ENCODE measurements at places on chromosomes 6 and 20.
A peak's percentile ranks its signal among the peaks of the same experiment; 100 is the strongest.

DNA sequence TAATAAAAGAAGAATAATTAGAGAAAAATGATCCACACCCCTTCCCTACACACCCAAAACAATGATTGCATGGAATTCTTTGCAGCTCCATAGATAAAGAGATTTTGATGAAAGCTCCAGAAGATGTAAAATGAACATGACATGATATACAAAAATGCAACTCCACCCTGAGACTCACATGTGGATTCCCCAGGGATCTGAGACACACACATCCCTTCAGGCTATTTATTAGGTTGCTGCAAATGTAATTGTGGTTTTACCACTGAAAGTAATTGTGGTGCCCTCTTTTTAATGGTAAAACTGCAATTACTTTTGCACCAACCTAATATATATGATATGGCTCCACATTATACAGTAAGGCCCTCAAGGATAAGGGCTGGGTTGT, 40.4 kb upstream of the TBC1D7 start:
- no peak for DNase-seq

- DNase-seq, result no peak
Measured at GRCh38 chr20:51067792-51068191, 44.9 kb upstream of the KCNG1 start.

DNA sequence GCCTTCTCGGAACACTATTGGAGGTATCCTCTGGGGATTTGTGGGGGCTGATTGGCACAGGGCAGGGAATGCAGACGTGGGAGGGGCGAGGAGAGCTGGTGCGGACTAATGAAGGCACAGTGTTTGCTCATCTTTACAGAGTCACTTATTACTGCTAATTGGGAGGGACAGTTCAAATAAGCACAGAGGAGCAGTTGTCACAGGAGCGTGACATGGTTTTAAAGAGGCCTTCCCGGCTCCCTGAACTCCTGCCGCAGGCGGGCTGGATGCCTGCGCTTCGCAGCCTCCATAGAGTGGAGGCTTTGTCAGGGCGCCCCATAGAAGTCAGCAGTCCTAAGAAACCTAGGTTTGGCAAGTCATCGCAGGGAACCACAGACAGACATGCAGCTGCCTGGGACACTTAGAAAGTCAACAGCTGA, 149.6 kb downstream of the LINC00237 start:
- DNase-seq, result peak; percentile 70

- DNase-seq, result no peak
Measured at GRCh38 chr20:16661756-16662155, 68.1 kb upstream of the SNRPB2 start.

- DNase-seq, result no peak
Measured at GRCh38 chr20:37200926-37201826, 21.8 kb upstream of the MROH8 start.

- DNase-seq, result no peak
Measured at GRCh38 chr20:63979229-63979556, 249 bp downstream of the SAMD10 start.

GRCh38 chr6:45741437-45742171, 274.1 kb downstream of the CLIC5 start:
- DNase-seq, result no peak

- DNase-seq, result peak; percentile 34
Measured at GRCh38 chr6:20875369-20875963, 341.2 kb downstream of the CDKAL1 start.

GRCh38 chr6:103826209-103826608, 1033.5 kb downstream of the HACE1 start:
- no peak for DNase-seq

- no peak for DNase-seq
Measured at GRCh38 chr6:51908243-51908642, 179.2 kb downstream of the PKHD1 start.

DNA sequence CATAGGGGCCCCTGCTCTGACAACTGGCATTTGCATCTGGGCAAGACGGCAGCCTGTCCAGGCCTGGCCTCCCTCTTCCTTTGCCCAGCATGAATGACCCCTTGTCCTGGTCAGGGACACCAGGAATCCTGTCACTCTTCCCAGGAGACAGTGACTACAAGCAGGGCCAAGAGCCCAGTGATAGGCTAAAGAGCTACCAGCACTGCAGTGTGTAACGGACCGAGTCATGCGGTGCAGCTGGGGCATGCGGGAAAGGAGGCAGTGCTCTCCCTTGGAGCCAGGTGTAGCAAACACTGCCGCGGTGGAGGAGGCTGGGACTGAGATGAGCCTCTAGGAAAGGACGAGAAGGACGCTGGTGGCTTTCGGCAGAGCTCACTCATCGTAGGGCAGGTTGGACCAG, 38.7 kb upstream of the DSP start:
- DNase-seq, result no peak

- DNase-seq, result no peak
Measured at GRCh38 chr20:22746957-22747356, 162.6 kb upstream of the FOXA2 start.

- no peak for DNase-seq
Measured at GRCh38 chr6:112931832-112932231, 584.7 kb downstream of the RFPL4B start.

GRCh38 chr6:118253741-118254140, 294.4 kb upstream of the PLN start:
- DNase-seq, result no peak

DNA sequence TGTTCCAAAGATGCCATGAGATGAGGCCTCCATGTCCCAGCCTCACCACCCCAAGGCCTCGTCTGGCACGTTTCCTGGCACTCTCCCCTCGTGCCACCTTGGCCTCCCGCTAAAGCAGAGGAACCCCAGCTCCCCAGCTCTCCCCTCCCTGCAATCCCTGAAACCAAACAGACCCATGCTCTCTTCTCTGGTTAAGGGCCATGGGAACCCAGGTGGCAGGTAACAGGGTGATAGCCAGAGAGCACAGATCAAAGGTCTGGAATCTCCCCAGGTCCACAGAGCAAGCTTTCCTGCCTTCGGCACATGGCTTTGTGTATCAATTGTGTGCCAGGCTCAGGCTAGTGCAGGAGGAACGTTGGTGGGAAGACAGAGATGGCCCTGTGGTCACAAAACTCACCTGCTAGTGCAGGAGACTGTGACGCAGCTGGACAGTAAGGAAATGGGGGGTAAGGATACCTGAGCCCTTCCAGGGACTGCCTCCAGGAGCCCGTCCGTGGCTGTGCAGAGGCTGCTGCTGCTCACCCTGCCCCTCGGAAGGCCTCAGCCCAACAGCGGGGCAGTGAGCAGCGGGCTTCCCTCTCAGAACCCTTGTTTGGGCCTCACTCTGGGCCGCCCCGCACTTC, 39.0 kb downstream of the MYH7B start:
- DNase-seq, result no peak

- no peak for DNase-seq
Measured at GRCh38 chr6:109791301-109791700, 100.2 kb downstream of the FIG4 start.

DNA sequence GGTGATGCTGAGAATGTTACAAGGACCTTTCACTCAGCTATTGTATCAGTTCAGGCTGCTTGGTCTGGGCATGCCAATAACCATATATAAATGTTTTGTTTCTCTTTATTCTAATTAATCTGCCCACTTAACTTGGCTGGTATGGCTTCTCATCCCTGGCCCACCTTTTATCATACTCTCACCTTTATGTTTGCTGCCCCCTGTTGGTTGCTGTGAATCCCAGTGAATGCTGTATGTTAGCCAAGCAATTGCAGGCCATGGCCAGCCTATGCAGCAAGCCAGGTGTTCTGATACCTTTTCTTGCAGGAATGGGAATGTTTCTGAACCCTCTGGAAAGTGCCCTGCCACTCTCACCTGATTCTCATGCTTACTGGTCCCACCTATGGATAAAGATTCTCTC, 54.6 kb downstream of the PCSK2 start:
- DNase-seq, result peak; percentile 24

- DNase-seq, result no peak
Measured at GRCh38 chr6:155528335-155528734, 72.7 kb upstream of the NOX3 start.

GRCh38 chr20:33299111-33299603, 16.1 kb downstream of the BPIFB1 start:
- peak; percentile 47 for DNase-seq

GRCh38 chr6:148446681-148447080, 104.0 kb downstream of the SASH1 start:
- no peak for DNase-seq

DNA sequence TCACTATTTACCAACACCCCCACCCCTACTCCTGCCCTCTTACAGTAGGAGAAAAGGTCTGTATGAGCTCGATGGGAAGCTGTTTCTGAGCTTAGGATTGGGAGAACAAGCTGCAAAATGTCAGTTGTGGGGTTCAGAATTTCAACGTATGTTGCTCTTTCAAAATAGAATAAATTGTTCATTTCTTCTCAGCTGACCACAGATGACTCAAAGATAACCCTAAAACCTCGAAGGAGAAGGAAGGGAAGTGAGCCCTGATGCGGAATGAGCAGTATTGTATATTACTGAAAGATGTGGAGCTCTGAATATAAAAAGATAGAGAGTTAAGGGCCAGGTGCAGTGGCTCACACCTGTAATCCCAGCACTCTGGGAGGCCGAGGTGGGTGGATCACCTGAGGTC, 35.9 kb upstream of the MYLIP start:
- DNase-seq, result no peak

GRCh38 chr6:106688177-106688951, 59.0 kb downstream of the QRSL1 start:
- no peak for DNase-seq

DNA sequence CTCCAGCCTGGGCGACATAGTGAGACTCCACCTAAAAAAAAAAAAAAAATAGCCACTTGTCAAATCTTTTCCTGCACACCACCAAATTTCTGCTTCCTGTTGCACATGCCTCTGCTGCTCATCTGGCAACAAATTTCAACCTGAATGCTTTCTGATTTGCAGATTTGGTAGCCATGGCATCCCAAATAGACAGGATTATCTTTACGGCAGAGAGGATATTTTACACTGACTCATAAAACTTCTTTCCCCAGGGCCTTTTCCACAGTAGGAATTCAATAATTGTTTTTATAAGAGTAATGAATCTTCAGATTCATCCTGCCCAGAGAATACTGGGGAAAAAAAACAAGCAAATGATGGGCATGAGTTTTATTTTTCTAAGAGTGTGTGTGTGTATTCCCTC, 264.6 kb downstream of the FRK start:
- no peak for DNase-seq

GRCh38 chr6:74534465-74535211, 671.2 kb downstream of the COL12A1 start:
- no peak for DNase-seq

GRCh38 chr6:37980222-37980595, 160.7 kb downstream of the ZFAND3 start:
- DNase-seq, result no peak

GRCh38 chr6:16758163-16758975, 2.9 kb downstream of the ATXN1 start:
- DNase-seq, result peak; percentile 17

GRCh38 chr6:3405679-3406078, 51.2 kb downstream of the SLC22A23 start:
- no peak for DNase-seq

DNA sequence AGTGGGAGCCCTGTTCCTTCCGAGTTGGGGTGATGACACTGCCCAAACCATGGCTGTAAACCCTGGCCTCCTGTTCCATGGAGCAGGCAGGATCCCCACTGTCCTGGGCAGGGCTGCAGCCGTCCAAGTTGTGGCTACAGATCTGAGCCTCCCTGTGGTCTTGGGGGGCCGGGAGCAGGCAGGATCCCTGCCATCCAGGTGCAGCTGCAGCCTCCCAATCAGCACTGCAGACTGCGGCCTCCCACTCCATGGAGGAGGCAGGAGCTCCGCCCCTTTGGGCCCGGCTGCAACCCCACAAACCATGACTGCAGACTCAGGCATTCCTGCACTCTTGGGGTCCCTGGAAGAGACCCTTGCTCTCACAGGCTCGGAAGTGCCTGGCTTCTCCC, 872.1 kb upstream of the GJE1 start:
- no peak for DNase-seq

- no peak for DNase-seq
Measured at GRCh38 chr20:34543463-34544056, 15.0 kb upstream of the MAP1LC3A start.

DNA sequence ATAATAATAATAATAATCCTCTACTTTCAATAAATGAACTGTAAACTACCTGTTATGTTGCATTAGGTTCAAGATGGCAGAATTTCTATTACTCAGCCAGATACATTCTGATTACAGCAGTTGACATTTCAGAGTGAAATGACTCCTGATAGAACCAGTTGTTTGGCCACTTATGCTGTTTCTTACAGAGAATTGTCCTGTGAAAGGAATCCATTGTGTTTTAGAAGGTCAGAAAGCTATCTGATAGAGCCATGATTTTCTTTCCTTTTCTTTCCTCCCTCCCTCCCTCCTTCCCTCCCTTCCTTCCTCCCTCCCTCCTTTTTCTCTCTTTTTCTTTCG, 16.6 kb downstream of the GJA10 start:
- no peak for DNase-seq

DNA sequence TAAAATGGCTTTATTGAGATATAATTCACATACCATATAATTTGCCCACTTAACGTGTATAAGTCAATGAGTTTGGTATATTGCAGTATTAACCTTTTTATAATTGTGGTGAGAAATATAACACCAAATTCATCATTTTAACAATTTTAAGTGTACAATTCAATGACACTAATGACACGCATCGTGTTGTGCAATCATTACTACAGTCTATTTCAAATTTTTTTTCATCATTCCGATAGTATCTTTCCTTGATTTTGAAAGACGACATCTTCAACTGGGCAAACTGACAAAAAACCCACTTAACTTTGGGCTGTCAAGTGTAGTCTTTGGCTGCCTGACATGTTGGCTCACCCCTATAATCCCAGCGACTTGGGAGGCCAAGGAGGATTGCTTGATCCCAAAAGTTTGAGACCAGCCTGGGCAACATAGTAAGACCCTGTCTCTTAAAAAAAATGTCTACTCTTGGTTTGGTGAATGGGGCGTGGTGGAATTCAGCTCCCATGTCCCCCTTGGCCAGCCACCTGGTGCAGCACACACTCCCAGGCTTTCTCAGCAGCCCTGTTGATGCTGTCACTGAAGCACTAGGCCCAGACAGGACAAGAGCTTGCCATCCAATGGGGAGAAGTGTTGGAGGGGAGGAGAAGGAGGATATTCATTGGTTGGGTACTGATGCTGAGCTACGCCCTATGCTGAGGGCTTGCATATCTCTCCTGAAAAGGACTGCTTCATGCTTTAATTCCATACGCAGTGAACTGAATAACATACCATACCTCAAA, 150.5 kb downstream of the CD83 start:
- DNase-seq, result no peak

GRCh38 chr6:94548201-94548600, 1029.1 kb upstream of the MANEA start:
- DNase-seq, result no peak

All from COR-L47 (cell line).